ENCODE measurements at places on chromosomes 12 and 14.

DNA sequence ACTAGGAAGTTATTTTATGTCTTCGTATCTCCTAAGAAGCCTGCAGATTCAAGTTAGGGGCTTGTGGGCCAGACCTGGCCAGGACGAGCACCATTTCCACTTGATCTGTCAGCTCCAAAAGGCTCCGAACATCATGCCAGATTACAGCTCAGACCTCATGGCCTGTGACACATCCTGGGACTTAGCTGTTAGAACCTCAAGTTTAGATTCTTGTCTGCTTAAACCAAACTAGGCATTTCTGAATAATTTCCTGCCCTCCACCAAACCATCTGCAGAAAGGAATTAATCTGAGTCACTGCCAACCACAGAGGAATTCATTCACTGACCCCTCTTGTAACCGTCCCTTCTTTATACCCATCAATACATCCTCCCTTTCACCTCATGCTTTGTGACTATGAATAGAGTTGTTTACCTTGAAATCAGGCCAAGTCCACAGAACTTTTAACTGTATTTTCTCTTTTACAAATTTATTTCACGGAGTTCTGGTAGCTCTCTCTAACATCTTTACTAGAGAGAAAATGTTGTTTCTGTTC lies 120.3 kb downstream of the FBXL14 start:
- no peak for DNase-seq

DNA sequence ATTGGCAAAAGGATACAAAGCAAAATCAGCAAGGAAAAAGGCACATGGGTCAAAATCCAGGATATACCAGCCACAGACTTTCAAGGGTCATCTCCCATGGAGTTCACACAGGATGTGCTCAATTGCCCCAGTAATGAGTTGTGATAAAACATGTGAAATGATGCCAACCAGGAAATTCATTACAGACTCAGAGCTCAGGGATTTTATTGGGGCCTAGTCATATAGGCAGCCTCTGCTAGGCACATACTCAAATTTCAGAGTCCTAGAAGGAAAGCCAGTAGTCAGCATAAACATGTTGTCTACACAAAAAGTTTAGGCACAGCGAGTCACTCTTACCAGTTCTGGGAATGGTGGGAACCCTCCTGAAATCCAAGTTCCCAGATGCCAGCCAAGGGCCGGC lies 64.4 kb upstream of the OSBPL8 start:
- DNase-seq = no peak

- DNase-seq = no peak
Observed at GRCh38 chr14:67239582-67239981, 1.7 kb upstream of the PALS1 start.

DNA sequence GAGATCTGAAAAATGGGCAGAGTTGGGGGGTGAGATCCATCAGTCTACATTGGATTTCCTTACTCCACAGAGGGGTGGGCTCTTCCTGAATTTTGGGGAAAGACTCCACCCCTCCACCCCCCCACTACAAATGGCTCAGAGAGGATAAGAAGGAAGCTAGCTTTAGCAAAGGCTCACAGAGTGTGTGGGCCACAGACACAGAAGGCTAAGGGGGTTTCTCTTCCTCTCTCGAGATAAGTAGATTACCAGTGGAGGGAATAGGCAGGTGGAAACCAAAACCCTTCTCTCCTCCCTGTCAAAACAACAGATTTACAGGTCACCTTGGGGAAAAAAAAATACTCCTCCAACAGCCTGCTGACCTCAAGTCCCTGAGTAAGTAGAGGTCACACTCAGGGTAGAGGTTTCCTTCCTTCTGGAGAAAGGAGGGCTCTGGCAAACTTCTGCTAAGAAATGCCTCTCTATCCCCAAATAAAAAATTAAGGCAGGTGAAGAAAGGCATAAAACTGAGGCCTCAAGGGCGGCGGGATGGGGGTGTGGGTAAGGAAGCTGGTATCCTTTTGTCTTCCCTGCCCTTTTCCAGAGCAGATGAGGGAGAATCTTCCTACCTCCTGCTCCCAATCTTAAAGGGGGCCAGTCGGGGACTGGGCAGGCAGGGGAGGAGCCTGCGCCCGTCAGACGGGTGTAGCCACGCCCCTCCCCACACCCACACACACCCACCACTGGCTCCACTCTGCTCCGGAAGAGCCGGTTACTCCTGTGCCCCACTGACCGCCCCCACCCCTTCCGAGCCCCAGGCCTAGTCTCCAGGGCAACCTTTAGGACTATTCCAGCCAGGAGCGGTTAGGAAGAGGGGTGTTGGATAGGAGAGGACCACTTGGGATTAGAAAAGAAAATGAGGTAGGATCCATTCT lies 1.9 kb upstream of the BAZ2A start:
- DNase-seq = peak; percentile 47

DNA sequence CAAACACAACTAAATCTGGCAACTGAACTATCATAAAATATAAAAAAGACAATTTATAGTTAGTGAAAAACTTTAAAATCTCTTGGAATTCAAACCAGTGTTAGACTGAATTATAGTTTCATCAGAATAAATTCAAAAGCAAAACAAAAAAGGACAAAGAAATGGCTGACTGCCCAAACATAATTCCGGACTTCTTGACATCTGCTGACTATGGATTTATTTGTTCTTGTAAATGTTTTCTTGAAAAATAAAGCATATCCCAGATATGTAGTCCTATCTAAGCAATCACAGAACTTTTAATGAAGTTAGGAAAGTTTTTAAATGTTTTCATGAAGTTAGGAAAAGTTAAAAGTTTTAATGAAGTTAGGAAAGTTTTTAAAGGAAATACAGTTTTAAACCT lies 45.8 kb upstream of the CNTN1 start:
- DNase-seq = no peak

- DNase-seq = no peak
Observed at GRCh38 chr12:1740161-1740948, 49.5 kb downstream of the ADIPOR2 start.

GRCh38 chr14:68397371-68397811 lies 395.5 kb downstream of the ZFP36L1 start:
- no peak for DNase-seq

GRCh38 chr12:113136128-113136989 lies 798 bp upstream of the RASAL1 start:
- DNase-seq = peak; percentile 26

- no peak for DNase-seq
Observed at GRCh38 chr12:105538880-105539279, 208.4 kb downstream of the C12orf75 start.

DNA sequence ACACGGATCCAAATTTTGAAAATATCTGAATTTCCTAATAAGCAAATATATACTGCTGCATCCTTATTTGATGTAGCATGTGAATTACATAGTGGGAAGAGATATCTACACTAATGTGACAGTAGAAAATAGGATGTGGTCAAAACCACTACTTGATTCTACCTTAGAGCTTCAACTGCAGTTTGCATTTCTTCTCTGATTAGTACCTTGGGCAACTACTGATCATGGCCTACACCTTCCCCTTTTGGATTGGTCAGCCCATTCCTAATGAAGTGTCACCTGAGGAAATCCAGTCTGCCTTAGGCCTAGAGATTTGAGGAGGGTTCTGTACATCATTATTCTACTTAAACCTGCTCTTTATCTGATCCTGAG lies 10.7 kb downstream of the LLPH start:
- no peak for DNase-seq

DNA sequence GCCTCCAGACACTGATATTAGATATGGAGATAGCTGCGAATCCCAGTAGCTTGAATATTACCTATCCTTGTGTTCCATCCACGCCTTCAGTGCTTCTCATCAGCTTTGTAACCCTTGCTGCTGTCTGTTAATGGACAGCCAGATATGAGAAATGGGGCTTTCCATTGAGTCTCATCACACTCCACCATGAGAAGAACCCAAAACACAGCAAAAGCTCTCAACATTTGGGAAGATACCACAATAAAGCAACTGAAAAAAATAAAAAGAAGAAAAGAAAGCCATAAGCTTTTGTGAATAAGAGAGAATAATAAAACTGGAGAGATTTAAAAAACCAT lies 225.4 kb downstream of the GALC start:
- no peak for DNase-seq

DNA sequence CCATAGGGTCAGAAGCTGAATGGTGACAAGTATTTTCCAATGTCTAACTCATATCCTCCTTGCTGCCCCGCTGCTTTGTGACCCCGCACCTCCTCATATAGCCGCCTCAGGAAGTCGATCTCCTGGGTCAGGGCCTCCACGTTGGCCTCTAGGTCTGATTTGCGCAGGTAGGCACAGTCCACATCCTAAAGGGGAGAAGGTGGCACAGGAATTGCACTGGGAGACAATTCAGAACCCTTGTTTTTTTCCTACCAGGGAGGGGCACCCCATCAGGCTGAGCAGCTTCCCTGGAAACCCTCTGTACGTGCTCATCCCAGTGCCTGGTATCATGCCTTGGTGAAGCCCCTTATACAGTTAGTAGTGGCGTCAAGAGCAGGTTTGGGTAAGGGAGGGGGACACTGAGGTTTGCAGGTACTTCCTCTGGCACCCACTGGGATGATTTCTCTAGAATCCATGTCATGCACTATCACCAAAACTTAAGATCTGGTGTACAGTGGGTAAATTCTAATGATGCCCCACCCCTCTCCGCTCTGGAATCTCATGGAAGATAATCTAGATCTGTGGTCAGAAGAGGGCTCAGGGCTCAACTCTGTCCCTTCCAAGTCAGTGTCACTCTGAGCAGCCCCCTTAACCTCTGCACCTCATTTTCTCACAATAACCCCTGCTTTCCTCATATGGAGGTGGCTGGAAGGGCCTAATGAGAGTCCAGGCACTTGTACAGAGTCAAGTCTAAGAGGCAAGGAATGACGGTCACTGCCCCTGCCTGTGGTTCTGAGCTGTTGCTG lies 20.1 kb upstream of the KRT86 start:
- DNase-seq = no peak

- DNase-seq = no peak
Observed at GRCh38 chr12:18468246-18469075, 207.1 kb downstream of the PIK3C2G start.

GRCh38 chr14:68840454-68840853 lies 47.6 kb upstream of the ZFP36L1 start:
- no peak for DNase-seq

DNA sequence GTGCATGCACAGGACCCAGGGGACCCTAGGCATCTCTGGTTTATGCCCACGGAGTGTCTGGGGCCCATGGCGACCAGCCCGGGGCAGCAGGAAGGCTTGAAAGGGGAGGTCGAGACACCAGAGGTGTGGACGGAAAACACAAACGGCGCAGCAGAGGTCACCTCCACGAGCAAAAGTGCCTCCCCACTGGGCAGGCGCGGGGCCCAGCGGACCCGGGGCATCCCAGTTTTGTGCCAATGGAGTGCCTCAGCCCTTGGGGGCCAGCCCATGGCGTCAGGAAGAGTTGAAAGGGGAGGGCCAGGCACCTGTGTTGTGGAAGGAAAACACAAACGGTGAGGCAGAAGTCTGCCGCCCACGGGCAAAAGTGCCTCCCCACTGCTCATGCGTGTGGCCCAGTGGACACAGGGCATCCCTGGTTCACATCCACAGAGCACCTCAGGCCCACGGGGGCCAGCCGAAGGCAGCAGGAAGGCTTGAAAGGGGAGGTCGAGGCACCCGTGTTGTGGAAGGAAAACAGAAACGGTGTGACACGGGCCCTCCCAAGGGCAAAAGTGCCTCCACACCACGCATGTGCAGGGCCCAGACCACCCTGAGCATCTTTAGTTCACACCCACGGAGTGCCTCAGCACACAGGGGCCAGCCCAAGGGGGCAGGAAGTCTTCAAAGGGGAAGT lies 378.8 kb downstream of the ALG10 start:
- no peak for DNase-seq

DNA sequence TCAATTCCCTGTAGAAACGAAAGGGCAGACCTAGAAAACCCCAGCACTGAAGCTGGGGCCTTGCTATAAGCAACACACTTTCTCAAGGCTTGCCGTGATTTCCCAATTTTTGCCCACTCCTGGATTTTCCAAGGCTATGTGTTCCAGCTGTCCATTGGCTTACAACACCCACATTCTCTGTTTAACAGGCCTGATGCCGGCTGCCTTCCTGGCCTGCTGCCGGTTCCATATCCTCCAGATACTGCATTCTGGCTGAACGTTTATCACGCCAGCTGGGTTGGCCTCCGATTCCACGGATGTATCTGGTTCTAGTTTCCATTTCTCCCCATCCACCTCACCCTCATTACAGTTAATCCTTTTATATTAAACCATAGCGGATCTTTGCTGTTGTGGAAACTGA lies 2.0 kb upstream of the PCNX1 start:
- no peak for DNase-seq

DNA sequence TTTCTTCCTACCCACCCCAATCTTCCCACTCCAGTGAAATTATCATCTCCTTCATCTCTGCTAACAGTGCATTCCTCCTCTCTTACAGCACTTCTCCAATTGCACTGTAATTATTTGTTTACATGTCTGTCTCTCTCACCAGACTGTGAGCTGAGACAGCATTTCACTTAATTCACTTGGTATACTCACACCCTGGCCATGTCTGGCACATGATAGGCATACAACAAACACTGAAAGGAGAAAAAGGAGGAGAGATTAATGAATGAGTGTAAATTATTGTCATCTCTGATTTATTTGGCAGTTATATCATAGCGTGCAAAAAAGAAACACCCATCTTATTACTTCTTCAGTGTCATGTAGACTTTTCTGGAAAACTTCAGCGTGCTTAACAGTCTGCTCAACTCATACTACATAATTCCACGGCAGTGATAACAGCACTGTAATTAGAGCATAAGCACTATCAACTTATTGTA lies 452.3 kb downstream of the ADAMTS20 start:
- DNase-seq = no peak

- no peak for DNase-seq
Observed at GRCh38 chr12:44618946-44619345, 257.2 kb downstream of the NELL2 start.

GRCh38 chr12:88015825-88016224 lies 13.4 kb downstream of the C12orf50 start:
- DNase-seq = no peak

DNA sequence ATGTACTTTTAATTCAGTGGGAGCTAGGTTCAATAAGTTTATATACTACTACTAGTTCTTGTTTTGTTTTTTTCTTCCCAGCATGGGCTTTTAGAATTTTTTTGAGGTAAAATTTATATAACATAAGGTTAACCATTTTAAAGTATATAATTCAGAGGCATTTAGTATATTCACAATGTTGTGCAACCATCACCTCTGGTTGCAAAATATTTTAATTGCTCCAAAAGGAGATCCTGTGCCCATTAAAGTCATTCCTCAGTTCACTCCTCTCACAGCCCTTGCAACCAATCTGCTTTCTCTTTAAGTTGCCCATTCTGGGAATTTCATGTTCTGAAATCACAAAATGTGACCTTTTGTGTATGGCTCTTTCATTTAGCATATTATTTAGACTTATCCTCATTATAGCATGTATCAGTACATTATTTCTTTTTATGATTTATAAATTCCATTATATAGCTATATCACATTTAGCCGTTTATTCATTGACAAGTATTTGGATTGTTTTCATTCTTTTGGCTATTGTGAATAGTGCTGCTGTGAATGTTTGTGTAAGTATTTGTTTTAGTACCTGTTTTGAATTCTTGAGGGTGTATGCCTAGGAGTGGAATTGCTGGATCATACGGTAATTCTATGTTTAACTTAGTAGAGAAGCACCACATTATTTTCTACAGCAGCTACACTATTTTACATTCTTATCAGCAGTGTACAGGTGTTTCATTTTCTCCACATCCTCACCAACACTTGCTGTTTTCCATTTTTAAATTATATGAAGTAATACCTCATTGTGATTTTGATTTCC lies 59.1 kb downstream of the ARHGAP5 start:
- DNase-seq = no peak
